ENCODE measurements at places on chromosomes 11 and 22.

- no peak for DNase-seq
These were observed 44.4 kb upstream of the DAGLA start for GRCh38 chr11:61635787-61636186.

DNA sequence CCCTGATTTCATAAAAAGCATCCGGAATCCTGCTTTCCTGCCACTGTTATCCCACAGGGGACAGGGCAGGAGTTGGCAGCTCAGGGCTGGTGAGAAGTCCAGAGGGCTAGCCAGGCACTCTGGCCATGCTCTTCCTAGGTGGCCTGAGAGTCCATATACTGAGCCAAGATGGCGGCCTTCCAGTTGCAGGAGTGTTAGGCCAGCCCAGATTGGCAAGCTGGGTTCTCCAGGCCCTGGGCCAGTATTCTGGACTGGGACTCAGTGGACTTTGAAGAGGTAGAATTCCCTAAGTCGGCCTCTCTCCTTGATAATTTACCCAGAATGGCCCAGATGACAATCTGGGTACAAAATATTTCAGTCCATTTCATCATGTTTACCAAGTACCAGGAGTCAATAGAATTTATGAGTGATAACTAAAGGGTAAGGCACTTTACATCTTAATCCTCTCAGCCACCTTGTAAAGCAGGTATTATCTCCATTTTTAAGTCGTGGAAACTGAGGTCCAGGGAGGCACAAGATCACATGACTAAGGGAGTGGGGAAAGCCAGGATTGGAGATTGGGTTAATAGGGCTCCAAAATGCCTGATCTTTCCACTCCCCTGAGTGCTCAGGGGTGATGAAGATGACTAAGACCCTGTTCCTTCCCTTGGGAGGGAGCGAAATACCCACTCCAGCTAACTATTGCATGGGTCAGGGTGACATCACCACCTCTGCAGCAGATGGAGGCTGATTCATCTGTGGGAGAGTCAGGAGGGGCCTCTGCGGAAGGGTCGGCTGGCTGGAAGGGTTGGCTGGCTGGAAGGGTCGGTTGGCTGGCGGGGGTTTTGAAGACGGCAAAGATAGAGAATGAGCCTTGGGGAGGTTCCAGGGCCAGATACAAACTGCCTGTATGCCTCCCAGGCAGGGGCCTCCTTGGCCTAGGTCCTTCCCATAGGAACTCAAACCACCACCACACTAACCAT lies 1.2 kb upstream of the MICALL1 start:
- DNase-seq: peak; percentile 16

DNA sequence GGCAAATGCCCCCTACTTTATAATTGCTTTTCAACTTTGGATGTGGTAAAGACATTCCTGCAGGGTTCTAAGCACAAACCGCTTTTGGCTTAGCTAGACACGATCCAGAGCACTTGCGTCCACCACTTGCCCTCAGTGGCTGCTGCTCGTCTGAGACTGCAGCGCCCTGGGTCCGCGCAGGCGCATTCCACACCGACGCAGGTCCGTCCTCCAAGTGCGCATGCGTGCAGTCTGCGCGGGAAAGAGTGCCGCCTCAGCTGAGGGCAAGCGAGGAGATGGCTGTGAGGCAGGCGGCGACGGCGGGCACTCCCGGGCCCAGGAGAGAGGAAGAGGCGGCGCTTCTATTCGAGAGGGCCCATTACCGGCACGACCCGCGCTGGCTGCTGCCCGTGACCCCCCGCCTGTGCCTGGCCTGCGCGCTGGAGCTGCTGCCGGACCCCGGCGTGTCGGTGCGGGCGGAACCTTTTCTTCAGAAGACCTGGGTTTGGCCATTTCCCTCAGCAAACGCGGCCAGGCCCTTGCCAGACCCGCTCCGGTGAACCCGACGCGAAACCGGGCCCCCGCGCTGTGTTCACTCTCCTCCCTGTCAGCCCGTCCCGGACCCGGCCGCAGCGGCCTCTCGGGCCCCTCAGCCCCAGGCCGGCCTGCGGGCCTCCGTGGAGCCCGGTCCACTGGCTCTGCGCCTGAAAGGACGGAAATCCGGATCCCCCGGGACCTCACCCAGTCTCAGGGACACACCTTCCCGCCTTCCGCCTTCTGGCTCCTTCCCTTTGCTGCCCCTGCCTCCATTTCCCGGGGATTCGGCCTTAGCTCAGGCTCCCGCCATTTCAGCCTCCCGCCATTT lies at the start of gene MEI1:
MEI1 (plus strand) TSS at position 240 of the 844 bp plus-strand sequence; CDS start at position 276, 36 bp downstream.
- DNase-seq: peak; percentile 93

DNA sequence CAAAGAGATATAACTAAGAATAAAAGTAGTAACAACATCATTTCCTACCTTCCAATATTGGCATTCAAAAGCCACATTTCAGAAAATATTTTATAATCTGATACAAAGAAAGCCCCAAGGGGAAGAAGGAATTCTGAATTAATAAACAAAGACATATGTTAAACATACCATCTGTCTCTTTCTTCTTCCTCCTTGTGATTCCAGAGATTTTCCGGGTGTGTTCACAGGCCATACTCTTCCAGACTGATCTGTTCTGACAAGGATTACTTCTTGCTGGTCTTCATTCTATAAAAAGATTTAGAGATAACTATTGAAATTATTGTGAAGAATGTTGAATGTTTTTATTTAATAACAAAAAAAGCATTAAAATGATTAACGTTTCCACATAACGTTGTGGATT lies 65.0 kb downstream of the CWF19L2 start:
- no peak for DNase-seq

DNA sequence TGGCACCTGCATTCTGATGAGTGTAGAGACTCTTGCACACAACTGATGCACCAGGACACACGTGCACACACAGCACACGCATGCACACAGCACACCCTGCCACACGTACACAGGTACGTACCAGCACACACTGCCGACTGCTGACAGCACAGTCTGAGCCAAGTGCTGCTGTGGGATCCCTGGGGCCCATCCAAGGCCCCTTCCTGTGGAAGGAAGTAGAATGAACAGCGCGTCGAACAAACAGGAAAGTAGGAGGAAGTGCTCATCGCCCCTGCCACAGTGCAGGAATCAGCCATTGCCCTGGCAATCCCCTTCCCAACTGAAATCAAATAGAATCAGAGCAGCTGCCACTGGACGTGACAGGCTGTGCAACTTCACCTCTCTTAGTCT lies 57.9 kb downstream of the CD82 start:
- DNase-seq: peak; percentile 10

GRCh38 chr11:65858681-65859087 lies 704 bp upstream of the CFL1 start:
- no peak for DNase-seq

DNA sequence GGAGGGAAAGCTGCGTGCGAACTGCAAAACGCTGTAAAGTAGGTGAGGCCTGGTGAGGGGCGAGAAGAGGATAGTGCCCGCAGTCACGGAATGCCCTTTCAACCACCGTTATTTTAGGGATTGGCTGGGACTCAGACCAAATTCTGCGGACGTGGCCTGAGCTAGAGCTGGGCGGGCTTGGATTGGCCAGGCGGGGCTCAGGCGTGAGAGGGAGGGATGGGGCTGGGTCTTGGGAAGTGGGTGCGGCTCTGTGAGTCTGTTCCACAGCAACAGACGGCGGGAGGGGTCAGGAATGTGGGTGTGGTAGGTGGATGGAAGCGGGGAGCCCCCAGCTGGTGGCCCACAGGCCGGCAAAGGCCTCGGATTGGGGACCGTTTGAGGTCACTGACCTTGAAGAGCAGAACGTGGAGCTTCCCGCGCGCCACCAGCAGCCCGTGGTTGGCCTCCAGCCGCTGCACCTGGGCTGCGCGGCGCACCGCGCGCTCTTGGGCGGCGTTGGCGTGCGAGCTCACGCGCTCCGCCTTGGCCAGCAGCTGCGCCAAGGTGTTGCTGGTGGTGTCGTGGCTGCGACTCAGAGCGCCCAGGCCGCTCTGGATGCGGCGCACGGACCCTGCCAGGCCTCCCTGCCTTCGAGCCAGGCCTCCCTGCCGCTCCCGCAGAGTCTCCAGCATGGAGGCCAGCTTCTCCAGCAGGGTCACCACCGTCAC lies 444 bp downstream of the CAVIN3 start:
- peak; percentile 75 for DNase-seq

DNA sequence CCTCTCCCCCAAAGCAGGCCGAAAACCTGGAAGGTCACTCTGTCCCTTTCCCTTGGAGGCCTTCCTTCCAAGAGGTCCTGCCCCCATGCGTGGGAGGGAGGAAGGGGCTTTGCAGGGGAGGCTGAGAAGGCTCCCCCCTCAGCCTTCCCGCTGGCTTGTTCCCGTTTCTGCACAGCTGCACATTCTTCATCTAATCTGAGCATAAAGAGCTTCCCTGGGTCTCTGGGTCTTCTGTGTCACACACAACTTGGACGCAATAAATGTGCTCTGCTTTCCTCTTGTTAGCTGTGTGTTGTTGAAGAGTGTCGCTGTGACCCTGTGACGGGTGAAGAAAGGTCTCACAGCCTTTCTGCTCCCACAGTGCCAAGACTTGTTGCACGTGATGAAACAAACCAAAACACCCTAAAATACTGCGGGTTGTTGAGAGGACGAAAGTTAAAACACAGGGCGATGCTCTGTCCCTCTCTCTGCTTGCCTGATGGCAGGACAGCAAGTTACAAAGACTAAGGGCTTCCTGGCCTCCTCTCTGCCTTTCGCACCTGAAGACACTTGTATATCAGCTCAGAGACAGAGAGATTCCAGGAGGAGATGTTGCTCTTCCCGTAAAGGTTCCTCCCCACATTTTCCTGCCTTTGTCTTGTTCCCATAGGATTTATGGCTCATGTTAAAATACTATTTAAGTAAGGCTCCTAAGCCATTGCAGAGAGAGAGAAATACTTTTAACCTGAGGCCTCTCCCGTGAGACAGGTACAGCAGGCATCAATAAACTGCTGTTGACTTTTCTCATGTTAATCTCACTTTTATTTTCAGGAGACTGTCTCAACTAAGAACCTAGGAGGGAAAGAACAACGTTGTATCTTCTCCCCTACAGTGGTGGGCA lies 15.4 kb upstream of the IFITM3 start:
- DNase-seq: no peak

GRCh38 chr22:21694394-21694793 lies 28.6 kb downstream of the PPIL2 start:
- DNase-seq: no peak

DNA sequence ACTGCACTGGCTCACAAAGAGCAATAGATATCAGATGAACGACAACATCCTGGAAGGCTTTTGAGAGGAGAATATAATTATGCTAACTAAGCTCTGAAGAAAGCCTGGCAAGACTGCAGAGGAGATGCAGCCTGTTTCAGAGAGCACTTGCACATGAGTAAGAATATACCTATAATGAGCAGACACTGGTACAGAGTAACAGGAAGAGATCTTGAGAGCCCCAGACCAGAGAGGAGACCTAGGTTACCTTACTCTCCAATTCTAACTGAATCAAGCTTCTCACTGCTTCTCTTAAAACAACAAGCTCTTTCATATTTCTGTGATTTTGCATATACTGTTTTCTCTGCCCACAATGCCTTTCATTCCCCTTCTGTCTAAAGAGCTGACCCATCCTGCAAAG lies 66.5 kb downstream of the FAM168A start:
- DNase-seq: no peak

GRCh38 chr11:61453695-61454094 lies 23.8 kb downstream of the SDHAF2 start:
- DNase-seq: no peak

DNA sequence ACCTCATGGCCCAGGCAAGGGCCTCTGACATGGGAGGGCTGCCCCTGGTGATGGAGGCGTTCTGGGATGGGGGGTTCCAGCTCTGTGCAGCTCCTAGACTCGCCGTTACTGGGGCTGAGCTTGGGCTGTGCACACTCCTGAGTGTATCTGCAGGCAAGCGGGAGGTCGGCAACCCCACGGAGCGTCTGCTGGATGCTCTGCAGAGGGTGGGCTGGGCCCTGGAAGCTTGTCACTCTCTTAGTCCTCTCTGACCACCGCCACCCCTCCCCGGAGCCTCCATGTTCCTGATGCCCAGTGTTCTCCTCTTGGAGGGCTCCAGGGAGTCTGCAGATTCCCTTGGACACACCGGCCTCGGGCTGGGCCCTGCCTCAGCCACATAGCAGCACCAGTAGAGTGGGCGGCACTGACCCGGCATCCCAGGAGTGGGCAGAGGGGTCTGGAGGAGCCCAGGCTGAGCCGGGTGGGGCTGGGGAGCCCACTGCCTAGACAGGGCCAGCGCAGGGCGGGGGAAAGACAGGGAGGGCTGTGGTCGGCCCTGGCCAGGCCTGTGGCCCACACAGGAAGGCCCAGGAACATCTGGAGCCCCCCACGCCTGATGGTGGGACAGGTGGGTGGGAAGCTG lies 20.6 kb upstream of the MUC5B start:
- DNase-seq: no peak

DNA sequence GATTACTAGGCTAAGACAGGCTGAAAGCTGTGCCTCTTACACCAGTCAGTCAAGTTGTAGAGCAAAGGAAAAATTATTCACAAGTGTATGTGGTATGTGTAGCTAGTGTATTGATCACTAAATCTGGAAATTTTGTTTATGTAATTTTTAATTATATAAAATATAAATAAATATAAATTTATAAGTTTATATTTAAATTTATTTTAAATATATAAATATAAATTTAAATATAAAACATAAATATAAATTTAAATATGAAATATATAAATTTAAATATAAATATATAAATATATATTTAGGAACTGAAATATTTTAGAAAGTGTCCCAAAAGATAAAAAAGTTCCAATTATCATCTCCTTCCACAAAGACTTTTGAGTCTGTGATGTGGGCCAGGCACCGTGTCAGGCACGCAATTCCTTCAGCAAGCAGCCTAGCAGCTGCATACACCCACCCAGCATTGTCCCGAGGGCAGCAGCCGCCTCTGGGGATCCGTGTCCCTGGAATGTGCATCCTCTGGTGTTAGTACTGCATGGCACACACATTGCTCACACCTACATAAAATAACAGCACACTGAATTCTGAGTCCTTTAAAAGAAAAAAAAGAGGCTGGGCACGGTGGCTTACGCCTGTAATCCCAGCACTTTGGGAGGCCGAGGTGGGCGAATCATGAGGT lies 1098.0 kb downstream of the BRD1 start:
- DNase-seq: no peak

- DNase-seq: no peak
These were observed 18.8 kb downstream of the ZFP91 start for GRCh38 chr11:58597486-58598144.

DNA sequence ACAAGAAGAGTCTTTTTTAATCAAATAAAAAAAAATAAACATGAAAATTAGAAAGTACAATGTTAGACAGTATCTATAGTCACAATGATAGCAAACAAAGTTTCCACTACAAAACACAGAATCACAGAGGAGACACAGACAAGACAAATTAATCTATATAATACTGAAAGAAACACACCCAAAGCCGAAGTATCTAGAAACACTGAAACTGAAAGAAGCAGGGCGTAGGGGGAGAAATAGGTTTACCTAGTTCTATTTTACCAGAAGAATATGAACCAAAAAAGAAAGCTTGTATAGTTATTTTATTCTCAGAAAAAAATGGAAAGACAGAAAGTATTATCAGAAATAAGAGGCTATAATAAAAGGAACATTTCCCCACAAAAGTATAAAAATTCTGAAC lies 27.1 kb upstream of the NUP50 start:
- DNase-seq: no peak
